Mesothelial cell of epicardium (in vitro differentiated cells): ENCODE measurements at places on chromosomes 5 and 9.
A peak's percentile ranks its signal among the peaks of the same experiment; 100 is the strongest.

- no peak for DNase-seq
Observed at GRCh38 chr5:95717439-95717838, 13.7 kb upstream of the RHOBTB3 start.

DNA sequence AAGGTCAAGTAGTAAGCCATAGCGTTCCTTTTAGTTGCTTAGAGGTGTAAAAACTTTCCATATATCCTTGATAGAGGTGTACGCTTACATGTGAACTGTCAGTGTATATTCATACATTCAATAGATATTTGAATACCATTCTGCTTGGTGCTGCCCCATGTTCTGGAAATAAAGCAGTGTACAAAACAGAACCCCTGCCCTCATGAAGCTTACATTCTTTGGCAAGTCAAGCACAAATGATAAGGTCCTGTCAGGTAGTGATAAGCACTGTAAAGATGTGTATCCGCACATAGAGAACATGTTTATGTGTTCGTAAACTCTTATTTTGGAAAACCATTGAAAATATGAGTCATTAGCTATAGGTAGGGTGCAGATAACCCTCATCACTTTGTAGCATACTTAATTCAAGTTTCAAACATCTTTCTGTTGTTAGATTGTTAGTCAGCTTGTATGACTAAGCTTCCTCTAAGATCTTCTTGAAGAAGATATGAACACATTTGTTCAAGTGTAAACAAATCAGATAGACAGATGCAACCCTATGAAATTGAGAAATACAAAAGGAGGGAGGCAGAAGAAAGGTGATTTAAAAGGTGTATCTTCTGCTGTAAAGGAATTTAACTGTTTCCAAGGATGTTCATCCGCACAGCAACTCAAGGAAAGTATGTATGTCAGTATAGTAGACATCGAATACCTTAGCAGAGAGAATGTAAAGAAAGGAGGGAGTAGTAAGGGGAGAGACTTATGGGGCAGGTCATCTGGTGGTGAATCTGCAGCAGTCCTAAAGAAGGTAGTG lies 1.6 kb downstream of the GTF3C4 start:
- no peak for DNase-seq

- DNase-seq = no peak
Observed at GRCh38 chr9:103889989-103890388, 204.1 kb upstream of the SMC2 start.

- no peak for DNase-seq
Observed at GRCh38 chr5:151456321-151456940, 9.0 kb downstream of the SLC36A1 start.

DNA sequence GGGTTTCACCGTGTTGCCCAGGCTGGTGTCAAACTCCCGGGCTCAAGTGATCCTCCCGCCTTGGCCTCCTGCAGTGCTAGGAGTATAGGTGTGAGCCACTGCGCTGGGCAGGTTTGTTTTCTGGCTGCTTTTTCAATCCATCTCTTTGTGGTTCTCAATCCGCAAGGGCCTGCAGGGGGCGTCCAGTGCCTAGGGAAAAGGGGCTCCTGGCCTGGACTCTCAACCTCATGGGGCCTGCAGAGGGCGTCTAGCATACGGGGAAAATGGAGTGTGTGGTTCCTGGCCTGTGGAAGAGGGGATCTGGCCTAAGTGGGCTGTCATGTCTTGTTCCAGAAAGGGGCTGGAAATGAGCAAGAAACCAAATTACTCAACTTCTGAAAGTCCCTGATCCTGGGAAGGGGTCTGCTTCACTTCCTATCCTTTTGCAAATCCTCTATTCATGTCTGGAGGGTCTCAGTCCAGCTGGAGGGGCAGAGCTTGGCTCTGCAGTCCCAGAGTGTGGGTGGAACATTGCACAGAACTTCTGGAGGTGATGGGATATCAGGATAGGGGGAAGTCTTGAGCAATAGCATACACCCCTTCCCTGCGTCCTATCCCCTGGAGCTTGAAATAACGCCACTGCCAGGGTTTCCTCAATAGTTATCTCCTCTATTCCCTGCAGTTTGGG lies 12.7 kb upstream of the CCL27 start:
- DNase-seq = peak; percentile 66

GRCh38 chr5:471750-472058 lies 28.7 kb downstream of the EXOC3 start:
- DNase-seq = no peak

GRCh38 chr5:168646335-168646734 lies 67.2 kb upstream of the PANK3 start:
- DNase-seq = no peak
